ENCODE measurements at places on chromosomes 3 and 15. TPM values are rescaled to one million over a fixed set of nuclear protein-coding genes. Genes with fewer than 3 reads are reported as not detected.

STX19 gene
- total RNA-seq, result not detected

DNA sequence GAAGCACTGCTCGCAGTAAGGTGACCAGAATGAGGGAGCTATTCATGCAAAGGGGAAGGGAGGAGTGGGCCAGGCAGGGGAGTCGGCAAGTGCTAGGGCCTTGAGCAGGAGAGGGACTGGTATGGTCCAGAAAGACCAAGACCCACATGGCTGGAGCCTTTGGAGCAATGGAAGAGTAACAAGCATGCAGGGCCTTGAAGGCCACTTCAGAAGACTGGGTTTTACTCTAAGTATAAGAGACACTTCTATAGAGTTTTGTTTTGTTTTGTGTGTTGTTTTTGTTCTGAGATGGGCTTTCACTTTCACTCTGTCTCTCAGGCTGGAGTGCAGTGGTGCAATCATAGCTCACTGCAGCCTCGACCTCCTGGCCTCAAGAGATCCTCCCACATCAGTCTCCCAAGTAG, 42.0 kb downstream of the BFSP2 start:
- DNase-seq, result no peak

GRCh38 chr3:106913966-106914365, 463.3 kb upstream of the CCDC54 start:
- no peak for DNase-seq

- peak; percentile 84 for DNase-seq
Observed at GRCh38 chr3:71226565-71227269, 356.8 kb downstream of the FOXP1 start.

B3GALNT1 gene
- 12.7 TPM for total RNA-seq

DNA sequence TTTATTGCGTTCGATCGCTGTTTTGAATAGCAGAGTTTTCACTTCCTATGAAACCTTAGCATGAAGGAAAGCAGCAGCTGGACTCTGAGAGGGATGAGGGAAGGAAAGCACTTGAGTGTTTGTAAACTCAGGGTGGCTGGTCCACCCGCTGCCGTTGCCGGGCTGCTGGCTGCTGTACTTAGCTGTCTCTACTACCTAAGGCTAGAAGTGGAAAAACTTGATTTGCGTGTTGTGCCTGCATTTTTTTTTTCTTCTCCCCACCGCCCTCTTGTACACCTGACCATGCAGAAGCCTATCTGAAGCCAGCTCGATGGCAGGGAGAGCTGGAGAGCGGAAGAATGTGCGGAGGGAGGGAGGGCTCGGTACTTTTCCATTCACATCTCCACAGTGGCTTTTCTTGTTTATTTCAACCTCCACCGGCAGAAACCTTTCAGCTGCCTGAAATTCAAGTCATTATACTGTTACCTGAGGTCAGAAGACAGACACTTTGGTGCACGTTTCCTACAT, 4.8 kb upstream of the BCL6 start:
- no peak for DNase-seq

DNAH12 gene
- total RNA-seq, result 0.05 TPM

GRCh38 chr3:73484656-73485248, 140.0 kb downstream of the PDZRN3 start:
- no peak for DNase-seq

GRCh38 chr15:60886680-60887079, 342.4 kb downstream of the RORA start:
- DNase-seq, result no peak

MASP1 gene
- 21.1 TPM for total RNA-seq

DNA sequence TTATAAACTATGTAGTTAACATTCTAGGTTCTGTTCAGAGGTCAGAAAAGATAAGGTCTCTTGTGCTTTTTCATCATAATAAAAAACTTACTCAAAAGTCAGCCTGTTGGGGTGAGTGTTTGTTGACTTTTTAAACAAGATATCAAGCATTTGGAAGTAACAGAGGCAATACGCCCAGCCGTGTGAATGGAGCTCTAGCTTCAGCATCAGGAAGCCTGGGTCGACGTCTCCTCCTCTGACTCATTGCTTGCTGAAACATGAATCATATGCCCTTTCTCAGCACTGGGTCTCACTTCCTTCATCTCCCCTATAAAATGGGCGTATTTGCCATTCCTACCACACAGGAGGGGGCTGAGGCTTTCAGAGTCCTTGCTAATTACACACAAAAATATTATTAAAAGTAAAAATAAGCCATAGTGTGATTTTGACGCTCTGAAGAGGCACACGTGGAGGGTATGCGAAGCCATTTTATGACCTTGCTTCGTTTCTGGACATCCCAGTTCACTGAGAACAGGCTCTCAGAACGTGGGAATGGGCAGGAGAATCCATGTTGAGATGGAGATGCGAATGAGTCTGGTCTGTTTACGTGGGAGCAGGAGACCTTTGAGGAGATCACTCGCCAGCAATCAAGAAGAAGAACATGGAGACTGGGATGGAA, 220.8 kb upstream of the TPRG1 start:
- peak; percentile 93 for DNase-seq

All from posterior vena cava (tissue), 2 donors.